NCI-H2081 (cell line): ENCODE measurements at places on chromosomes 16 and 17.

GRCh38 chr17:57880086-57880456 is 30.2 kb upstream of the MRPS23 start:
- no peak for DNase-seq

- no peak for DNase-seq
Observed at GRCh38 chr16:75617121-75617520, 6.0 kb downstream of the ADAT1 start.

DNA sequence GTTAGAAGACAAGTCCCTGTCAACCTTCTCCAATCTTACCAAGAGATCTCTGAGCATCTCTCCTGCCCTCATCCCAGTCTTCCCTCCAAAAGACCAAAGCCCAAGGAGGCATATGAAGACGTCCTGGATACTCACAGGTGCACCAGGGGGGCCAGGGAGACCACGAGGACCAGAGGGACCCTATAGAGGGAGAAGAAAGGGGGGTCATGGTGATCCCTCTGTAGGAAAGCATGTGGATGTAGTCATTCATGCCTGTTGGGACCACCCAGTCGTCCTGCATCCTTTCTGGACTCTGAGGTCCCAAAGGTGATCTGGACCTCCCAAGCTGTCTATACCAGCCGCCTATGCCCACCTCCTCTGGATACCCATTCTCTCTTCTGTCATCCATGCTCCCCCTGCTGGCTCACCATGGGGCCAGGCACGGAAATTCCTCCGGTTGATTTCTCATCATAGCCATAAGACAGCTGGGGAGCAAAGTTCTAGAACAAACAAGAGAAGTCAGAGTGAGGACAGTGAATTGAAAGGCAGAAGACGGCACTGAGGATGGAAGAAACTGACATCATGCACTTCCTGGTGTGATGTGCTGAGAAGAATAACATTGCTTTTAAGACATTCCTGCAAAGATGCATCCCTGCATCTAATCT is 3.3 kb downstream of the COL1A1 start:
- no peak for DNase-seq

DNA sequence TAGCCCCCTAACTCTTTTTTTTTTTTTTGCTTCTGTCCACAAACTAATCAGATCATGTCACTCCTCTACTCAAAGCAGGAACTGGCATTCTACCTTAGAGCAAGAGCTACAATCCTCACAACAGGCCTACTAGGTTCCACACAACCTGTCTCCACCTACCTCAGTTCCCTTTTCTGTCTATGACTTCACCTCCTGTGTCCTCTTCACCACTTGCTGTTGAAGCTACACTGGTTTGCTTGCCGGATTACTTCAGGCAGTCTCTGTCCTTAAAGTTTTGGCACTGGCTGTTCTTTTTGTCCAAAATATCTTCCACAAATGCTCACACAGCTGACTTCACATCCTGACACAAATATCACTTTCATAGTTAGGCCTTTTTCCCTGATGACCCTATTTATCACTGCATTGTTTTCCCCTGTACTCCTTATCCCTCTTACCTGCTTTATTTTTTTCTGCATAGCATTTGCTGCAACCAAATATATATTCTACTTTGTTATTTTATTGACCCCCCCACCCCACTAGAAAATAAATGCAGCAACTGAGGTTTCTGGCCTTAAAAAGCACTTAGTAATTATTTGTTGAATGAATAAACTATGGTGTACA is 72.0 kb downstream of the KANSL1 start:
- no peak for DNase-seq

- no peak for DNase-seq
Observed at GRCh38 chr16:8619671-8620370, 1.7 kb upstream of the METTL22 start.

- DNase-seq: no peak
Observed at GRCh38 chr16:72877374-72878028, 170.4 kb downstream of the ZFHX3 start.
